Fibroblast of skin of left biceps (primary cell): ENCODE measurements at places on chromosomes 1 and 21.

DNA sequence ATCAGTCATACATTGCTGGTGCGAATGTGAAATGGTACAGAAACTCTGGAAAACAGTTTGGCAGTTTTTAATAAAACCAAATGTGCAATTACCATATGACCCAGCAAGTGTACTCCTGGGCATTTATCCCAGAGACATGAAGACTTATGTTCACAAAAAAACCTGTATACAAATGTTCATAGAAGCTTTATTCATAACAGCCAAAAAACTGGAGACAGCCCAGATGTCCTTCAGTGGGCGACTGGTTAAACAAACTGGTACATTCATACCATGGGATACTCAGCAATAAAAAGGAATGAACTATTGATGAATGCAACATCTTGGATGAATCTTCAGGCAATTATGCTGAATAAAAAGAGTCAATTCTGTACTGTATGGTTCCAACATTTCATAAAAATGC is 97.8 kb downstream of the DTL start:
- no peak for DNase-seq

DNA sequence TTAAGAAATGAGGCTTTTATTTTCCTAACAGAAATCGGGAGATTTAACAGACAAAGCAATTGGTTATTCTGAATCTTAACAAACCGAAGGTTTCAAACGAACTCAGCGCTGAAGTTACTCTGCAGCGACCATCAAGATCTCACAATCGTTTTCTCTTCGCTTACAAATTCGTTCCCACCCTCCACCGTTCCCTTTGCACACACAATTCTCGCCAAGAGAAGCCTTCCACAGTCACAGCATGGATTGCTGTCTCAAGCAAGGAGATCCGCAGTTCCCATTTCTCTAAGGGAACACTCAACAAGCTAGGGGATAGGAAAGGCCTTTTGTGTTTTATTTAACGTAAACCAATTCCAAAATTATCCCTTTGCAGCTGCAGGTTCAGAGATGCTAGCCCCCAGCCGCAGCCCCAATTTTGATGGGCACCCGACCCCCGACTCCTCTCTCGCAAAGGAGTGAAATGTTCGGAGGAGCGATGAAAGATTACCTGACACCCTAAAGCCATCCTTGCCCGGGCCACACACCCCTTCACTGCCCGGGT is 755 bp downstream of the FBXO42 start:
- DNase-seq: no peak

DNA sequence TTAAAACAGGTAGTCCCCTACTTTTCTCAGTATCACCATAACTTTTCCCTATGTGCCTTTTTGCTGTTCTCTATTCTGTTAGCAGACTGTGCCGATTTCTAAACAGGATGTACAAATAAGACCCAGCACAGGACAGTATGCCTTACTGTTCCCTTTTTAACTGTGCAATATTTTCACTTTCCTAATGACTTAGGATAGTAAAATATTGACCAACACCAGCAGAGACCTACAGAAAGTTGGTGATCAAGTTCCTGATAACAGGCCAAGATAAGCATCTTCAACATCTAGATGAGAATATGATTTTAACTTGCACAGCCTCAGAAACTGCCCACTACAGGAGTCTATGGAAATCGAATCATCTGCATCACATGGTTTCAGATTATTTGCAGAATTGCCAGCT is 42.0 kb downstream of the ADSS2 start:
- DNase-seq: no peak

DNA sequence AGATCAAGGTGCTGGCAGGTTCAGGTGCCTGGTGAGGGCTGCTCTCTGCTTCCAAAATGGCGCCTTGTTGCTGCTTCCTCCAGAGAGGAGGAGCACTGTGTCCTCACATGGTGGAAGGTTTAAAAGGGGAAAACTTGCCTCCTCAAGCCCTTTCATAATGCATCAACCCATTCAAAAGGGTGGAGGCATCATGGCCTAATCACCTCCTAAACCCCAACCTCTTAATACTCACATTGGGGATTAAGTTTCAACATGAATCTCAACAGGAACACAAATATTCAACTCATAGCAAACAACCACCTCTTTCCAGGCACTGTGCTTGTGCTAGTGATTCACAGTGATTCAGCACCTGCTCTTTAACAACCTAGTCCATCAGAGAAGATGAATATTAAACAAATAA is 4.2 kb downstream of the S100A12 start:
- DNase-seq: no peak

DNA sequence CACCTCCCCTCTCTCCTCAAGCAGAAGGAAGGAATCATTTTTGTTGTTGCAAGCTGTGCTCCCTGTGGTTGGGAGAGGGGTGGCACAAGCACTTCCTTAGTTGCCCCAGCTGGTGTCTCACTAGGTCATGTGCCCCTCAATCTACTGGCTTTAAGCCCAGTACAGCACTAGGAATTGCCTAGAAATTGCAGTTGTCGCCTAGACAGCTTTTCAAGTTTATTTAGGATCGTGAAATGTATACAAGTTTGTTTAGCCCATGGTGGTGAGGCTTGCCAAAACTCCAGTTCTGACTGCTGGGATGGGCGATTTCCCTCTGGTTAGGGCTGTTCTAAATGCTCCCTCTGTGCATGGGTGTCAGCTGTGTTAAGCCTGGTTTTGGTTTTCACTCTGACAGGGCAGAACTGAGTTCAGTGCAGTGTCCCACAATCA is 126.8 kb upstream of the ZNF644 start:
- no peak for DNase-seq

DNA sequence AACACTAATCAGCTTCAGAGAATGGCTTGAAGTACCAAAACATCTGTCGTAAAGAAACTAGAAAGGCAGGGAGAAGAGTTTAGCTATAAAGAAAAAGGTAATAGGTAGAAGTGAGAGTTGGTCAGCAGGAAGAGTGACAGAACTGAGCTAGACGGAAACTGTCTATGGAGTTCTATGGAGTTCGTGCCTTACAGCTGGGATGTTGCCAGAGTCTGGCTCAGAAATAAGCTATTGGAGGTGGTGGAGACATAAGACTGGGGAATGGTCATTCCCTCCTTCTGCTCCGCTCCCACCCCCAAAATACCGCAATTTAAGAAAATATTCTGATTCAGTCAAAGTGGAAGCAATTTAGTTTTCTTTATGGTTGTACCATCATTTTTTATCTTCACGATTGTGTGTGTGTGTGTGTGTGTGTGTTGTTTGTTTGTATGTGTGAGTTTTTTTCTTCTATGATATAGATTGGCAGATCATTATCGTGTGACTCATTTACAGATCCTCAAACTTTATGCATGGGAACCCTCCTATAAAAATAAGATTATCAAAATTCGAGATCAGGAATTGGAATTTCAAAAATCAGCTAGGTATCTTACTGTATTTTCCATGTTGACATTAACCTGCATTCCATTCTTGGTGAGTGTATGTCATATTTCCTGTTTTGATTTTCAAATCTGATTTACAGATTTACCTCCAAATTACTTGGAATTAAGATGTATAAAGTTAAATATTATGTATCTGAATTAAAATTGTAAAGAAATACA is 79.0 kb downstream of the HSPA13 start:
- DNase-seq: no peak

GRCh38 chr1:201226178-201226514 is 35.5 kb downstream of the IGFN1 start:
- no peak for DNase-seq

GRCh38 chr1:234845836-234846235 is 235.9 kb upstream of the IRF2BP2 start:
- no peak for DNase-seq

GRCh38 chr1:229894532-229894931 is 172.5 kb upstream of the GALNT2 start:
- DNase-seq: no peak

DNA sequence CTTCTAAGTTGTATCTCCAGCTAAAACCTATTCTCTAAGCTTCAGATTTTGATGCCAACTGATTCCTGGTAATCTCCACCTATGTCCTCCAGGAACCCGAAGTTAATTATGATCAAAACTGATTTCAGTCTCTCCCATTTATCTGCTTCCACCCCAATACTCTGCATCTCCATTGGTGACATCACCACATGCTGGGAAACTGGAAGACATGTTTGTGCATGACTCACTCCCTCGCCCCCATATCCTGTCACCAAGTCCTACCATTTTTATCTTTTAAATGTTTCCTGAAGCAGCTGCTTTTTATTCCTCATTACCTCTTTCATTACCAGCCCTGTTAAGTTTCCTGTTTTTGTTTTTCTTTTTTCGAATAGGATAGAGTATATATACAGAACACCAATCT is 228.5 kb downstream of the LRRC40 start:
- DNase-seq: no peak

DNA sequence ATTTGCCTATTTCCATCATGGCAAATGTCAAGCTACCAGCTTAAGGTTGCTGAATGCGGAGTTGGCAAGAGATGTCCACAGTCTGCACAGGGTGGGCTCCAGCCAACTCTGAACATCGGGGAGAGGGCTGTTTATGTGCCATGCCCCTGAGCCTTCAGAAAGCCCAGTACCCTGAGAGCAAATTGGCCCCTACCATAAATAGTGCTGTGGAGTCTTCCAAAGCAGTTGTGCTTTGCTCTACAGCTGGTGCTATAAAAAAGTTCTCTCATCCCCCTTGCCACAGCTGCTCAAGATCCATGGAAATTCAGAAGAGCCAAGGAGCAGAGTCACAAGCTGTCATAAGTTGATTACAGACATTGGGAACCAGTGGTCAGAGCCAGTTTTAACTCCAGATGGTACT is 85.6 kb upstream of the CLDN14 start:
- no peak for DNase-seq

- no peak for DNase-seq
Measured at GRCh38 chr21:46005481-46005881, 23.9 kb downstream of the COL6A1 start.

DNA sequence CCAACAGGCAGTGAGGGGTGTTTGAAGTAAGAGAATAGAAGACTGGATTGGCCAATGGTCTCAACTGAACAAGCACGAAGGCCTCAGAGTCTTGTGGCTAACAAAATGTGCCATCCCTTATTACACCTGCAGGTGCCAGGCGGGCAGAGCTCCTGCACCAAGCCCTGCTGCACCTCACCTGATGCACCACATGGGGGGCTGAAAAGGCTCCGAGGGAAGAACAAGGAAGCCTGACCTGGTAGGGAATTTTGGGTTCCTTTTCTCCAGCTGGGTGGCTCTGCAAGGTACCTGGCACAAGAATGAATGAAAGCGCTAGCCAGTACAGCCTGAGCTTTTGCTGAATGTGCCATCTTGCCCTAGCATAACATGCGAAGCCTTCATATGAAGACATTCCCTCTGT is 9.7 kb downstream of the HSD3B1 start:
- no peak for DNase-seq

GRCh38 chr1:57058652-57059501 is 93.1 kb upstream of the C8B start:
- DNase-seq: no peak

- no peak for DNase-seq
Measured at GRCh38 chr1:230519246-230519645, 93.1 kb upstream of the PGBD5 start.

DNA sequence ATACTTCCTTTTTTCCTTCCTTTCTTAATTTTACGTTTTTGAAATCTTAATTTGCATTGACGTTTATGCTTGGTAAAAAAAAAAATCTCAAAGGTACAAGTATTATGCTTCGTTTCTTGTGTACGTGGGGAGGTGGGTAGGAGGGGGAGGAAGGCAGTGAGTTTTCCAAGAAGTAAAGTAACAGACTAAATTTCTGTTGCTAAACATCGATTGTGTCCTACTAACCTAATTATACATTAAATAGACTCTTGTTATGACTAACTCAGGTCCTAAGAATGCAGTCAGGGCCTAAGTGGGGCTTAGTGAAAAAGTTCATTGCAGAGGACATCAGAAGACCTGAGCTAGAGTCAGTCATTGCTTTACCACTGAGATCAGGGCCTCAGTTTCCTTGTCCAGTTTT is 17.5 kb downstream of the NEK7 start:
- DNase-seq: no peak

DNA sequence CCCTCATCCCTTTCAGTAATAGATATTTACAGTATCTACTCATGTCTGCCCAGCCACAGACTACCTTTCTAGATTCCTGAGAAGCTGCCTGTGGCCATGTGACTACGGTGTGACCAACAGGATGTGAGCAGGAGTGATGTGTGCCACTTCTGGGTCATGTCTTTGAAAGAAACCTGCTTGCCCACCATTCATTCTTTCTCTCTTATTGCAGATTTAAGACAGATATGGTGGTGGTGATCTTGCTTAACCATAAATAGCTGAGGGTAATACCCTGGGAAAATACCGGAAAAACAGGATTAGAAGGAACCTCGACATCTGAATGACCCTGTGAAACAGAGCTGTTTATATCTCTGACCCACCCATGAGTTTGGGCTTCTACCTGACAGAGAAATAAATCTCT is 41.6 kb upstream of the GUCA2A start:
- no peak for DNase-seq

DNA sequence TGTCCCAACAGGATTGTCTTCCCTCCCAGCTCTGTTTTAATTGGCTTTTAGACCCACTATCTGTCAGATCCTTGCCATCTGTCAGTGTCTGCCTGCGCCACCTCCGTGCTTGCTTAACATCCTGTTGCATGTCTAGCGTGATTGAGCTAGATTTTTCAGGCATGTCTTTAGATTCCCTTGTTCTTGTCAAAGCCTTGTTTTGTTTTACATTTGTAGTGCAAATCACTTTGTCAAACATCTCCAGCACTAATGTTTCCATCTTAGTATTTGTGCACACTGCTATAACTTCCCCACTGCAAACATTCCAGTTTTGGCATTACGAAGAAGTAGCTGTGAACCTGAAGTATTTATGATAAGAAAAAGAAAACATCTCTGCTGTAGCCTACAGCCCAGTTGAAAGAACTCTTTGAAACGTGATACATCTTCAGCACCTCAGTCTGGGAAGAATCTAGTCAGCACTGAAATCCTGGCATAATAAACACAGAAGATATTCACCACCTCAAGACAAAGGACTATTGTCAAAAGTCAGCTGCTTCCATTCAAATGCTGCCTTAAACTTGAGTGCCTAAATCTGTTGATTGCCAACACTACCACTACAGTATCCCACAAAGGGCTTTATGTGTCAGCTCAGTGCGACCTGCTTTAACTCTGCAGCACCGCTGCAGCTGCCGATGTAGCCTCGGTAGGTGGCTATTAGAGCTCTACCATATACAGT is 105.0 kb downstream of the FNBP1L start:
- peak; percentile 53 for DNase-seq
